ENCODE measurements at places on chromosomes 3 and 15.

DNA sequence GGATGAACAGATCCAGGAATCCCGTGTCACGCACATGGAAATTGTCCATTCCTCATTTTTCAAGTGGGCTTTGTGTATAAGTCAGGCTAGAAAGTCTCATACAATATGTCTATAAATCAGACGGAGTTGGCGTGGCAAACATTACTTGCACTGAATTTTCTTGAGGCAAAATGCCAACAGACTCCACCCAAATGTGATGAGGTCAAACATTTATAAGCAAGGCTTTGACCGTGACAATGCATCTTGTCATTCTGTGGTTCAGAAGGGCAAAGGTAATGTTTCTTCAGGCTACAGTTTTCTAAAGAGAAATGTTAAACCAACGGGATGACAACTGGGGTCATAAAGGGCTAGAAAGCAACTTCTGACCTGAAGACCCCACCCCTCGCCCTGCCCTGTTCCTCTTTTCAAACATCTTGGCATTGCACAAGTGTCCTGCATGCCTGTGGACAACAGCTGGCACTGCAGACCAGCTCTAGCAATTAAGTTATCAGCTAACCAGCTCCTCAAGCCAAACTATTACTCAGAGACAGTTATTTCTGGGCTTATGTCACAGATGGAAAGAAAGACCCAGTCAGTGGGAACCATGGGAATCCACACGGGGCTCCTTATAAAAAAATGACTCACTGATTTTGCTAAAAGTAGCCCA lies 36.5 kb upstream of the SPTBN5 start:
- no peak for DNase-seq

GRCh38 chr3:110821586-110821985 lies 250.0 kb upstream of the NECTIN3 start:
- DNase-seq = no peak

DNA sequence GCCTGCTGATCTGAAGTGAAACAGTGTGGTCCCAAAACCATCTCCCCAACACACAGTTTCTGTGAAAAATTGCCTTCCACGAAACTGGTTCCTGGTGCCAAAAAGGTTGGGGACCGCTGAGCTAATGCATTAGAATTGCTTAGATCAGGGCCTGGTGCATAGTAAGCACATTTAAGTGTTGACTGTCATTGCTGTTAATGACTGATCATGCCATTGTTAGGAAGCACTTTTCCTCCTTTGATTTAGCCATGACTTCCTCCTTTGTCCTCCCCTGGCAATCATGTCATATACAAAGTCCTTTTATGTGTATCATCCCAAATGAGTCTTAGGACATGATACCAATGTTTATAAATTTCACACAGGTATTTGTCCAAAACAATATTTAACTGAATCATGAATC lies 81.5 kb upstream of the ATP11B start:
- no peak for DNase-seq

GRCh38 chr15:65062726-65063125 lies 5.1 kb downstream of the RASL12 start:
- DNase-seq = no peak

DNA sequence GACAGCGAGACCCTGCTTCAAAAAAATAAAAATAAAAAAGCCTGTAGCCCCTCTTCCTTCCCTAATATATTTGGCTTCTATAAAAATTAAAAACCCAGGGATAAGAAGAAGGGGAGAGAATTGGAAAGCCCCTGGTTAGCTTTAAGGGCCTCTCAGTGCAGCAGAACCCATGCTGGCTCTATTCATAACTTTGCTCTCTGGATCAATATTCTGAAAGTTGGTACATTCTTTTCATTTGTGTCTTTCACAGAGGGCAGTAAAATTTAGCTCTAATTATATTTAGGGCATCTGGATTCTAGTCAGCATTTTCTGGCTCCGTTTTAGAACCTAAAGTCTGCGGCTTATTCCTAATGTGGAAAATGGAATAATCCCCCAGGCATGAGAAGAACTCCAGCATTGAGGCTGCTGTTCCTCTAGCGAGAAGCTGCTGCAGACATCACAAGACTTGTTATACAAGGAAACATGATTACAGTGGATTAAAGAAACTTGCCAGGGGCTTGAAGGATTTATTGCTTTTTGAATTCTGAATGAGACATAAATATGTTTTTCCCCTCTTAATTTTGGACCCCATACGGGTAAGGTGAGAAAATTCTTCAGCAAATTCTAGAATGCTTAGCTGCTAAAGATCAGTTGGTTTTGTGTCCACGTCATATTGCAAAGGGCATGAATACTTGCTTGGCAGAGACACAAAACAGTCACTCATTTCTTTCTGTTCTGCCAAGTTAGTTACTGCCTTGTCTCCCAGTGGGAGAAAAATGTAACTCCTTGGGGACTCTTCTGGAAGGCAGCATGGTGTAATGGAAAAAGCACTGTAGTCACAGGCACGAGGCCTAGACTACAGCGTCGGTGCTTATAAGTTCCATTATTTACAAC lies 177.7 kb downstream of the VGLL4 start:
- no peak for DNase-seq

DNA sequence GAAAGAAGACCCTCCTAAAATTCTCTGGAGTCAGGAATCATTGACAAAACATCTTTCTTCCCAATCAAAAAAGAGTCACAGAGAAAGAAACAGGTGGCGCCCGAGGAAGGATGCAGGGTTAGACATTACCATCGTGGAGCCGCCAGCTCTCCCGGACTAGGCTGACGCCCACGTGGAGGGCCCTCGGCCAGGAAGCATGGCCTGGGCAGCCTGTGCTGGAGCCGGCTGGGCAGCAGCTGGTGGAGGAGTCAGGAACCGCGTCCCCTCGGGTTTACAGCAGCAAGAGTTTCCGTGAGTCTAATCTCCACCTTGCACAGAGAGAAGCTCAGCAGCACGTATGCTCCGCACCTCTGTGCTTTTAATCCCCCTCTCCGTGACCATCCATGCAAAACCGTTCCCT lies 533.7 kb upstream of the ATP11B start:
- no peak for DNase-seq

GRCh38 chr3:21621181-21621651 lies 129.8 kb downstream of the ZNF385D start:
- DNase-seq = no peak

- no peak for DNase-seq
Measured at GRCh38 chr3:69142797-69143454, 20.5 kb upstream of the LMOD3 start.

DNA sequence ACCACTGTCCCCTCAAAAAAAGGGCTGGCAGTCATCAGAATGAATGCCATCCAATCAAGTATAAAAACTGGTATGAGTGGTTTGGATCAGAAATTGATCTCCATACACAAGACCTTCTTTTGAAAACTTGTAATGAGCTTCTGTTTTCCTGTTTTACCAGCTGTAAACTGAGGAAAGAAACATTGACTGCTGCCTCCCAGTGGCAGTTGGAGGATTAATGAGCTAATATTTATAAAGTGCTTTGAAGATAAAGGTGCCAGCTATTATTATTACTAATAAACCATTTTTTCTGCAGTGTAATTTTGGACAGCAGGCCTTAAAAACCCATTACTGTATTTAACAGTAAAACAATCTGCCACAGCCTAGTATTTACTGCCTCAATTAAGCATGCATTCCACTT lies 11.4 kb downstream of the CHL1 start:
- DNase-seq = no peak

- DNase-seq = no peak
Measured at GRCh38 chr3:96182756-96183155, 631.6 kb upstream of the EPHA6 start.

- no peak for DNase-seq
Measured at GRCh38 chr3:138289260-138289659, 40.4 kb downstream of the NME9 start.

DNA sequence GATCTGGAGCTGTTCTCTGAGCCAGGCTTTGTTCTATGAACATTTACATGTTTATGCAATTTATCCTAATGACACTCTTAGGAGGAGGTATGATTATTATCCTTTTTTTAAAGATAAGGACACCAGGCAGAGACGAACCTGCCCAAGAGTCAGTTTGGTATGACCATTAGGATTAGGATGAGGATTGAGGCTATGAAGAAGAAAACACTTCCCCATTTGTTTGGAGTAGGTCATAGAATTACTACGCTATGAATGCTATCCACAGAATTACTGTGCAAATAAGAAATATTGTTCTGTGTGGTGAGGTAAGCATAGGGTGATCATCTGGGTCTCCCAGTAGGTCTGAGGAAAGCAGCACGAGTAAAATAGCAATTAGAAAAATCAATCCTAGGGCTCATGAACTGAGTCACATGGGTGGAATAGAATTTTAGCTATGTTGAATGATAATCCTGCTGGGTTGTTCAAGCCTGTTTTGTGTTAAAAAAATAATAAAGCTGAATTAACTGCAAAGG lies 23.9 kb downstream of the EIF4E3 start:
- no peak for DNase-seq

DNA sequence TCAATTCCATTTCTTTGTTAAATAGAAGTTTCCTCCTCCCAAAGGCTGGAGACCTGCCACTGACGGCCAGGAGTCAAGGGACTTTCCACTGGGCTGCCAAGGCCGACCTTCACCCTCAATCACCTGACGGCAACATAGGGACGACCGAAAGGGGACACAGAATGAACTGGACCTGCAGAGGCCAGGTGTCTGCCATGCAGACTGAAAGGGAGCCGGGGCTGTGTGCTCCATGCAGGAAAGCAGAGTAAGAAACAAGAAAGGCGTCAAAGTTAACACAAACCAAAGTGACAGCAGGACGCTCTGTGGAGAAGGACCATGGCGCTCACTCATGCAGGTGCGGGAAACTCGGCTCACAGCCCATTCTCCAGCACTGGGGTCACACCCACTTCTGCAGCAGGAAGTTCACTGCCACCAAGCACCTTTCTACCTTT lies 26.1 kb downstream of the ZXDC start:
- DNase-seq = no peak

DNA sequence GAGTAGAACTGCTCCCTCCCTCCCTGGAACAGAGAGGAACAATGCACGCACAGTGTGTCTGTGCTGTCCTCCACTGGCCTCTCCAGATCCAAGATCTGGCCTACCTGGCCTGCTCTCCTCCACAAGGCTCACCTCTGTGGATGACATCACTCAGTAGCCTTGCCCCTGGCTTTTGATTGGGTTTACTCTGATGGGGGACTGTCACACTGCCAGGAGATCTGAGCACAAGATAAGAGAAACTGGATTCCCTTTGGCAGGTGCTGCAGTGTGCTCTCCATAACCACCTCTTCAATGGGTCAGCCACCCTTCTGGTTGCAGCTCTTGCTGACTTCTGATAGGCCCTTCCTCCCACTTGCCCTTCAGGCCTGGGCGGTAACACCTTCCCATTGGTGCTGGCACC lies 22.6 kb upstream of the ANO10 start:
- DNase-seq = no peak

- no peak for DNase-seq
Measured at GRCh38 chr3:129013491-129013891, 12.4 kb downstream of the EFCC1 start.

DNA sequence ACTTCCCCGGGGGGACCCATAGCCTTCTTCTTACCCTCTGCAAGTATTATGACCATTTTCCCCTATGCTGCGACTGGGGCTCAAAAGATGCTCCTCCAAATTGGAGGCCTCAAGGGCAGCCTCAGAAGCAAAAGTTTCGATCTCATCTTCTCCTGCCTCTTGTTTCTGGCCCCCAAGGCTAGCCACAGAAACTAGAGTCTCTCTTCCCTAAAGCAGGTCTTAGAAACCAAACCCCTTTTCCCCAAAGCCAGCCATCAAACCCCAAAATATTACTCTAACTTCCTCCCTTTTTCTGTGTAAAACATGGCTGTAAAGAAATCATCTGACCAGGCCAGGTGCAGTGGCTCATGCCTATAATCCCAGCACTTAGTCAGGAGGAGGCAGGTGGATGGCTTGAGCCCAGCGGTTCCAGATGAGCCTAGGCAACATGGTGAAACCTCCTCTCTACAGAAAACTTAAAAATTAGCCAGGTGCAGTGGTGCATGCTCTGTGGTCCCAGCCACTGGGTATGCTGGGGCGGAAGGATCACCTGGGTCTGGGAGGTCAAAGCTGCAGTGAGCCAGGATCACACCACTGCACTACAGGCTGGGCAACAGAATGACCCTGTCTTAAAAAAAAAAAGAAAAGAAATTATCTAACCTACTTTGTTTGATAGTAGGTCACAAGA lies 36.7 kb upstream of the MFGE8 start:
- DNase-seq = no peak

DNA sequence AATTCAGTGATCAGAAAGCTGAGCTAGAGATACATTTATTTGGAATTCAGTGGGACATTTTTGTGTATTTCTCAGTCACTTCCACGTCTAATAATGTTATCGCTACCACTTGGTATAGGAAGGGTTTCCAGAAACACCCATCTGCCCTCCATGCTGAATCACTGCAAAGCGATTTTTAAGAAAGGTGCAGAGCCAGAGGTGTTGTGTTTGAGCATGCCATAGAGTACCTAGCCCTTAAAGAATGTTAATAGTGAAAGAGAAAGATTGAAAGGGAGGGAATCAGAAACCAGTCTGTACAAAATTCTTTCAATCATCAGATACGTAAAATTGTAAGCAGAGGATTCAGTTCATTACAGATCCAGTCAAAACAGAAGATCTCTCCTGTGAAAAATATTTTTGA lies 80.1 kb upstream of the ARL6 start:
- no peak for DNase-seq

- DNase-seq = no peak
Measured at GRCh38 chr3:150746791-150747590, 16.0 kb downstream of the SIAH2 start.

DNA sequence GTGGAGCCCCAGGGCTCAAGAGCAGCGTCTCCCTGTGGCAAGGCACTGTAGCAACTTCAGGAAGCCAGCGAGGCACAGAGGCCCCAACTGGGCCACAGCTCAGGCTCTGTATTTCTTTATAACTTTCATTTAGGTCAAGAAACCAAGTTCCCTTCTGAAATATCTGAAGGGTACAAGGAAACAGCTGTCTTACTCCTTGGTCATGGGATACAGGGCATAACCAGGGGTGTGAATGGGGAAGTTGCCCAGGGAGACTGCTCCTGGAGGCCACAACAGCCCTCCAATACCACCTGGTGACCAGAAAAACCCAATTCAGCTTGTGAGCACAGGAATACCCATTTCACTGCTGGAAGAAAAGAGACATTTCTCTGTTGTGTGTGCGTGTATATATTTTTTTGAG lies 13.3 kb upstream of the SPTBN5 start:
- DNase-seq = no peak
